GM23248 (cell line): ENCODE measurements at places on chromosomes 12 and 14. TPM values are rescaled to one million over a fixed set of nuclear protein-coding genes. Genes with fewer than 3 reads are reported as not detected.

GRCh38 chr14:87732562-87732961 is 260.4 kb downstream of the GALC start:
- no peak for DNase-seq

GRCh38 chr14:26289891-26290486 is 307.8 kb downstream of the NOVA1 start:
- peak; percentile 70 for DNase-seq

GRCh38 chr12:499837-500458 is 40.2 kb downstream of the B4GALNT3 start:
- DNase-seq: no peak

- no peak for DNase-seq
Observed at GRCh38 chr14:100323942-100324307, 786 bp downstream of the SLC25A47 start.

DNA sequence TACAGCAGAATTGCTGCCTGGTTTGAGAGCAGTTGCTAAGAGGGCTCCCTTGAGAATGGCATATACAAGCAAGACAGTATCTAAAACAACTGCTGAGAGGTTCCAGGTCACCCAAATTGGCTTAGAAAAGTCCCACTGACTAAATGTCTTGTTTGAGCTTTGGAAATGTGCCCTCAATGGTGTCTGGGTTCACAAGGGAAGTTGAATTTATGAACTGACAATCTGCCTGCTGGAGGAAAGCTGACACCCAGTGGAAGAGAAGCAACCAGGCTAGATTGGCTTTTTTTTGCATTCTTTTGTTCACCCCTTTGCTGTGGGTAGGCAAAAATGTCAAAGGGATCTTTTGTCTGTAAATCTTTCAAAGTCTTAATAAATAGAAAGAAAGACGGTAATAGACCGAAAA is 44.6 kb upstream of the NPFF start:
- DNase-seq: no peak

- no peak for DNase-seq
Observed at GRCh38 chr12:99332936-99333591, 314.5 kb upstream of the GARIN6 start.

GRCh38 chr12:57835366-57836288 is 10.9 kb downstream of the CTDSP2 start:
- DNase-seq: peak; percentile 49

DNA sequence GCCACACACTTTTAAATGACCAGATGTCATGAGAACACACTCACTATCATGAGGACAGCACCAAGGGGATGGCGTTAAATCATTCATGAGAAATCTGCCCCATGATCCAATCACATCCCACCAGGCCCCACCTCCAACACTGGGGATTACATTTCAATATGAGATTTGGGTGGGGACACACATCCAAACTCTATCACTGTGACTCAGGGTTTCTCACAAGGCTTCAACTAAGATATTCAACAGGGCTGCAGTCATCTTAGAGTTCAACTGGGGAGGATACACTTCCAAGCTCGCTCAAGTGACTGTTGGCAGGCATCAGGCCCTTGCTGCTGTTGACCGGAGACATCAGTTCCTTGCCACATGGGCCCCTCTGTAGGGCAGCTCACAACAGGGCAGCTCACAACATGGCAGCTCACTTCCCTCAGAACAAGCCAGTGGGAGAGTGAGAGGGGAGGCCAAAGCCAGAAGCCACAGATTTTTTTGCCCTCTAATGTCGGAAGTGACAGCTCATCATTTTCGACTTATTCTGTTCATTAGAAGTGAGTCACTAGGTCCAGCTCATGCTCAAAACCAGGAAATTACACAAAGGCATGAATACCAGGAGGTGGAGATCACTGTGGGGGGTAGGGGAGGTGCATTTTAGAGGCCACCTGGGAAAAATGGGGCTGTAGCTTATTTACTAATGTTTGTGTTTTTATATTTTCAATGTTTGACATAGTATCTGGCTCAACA is 50.8 kb upstream of the PTHLH start:
- peak; percentile 95 for DNase-seq

GRCh38 chr12:22500100-22500499 is 44.2 kb downstream of the C2CD5 start:
- DNase-seq: no peak

- DNase-seq: no peak
Observed at GRCh38 chr12:61915420-61915819, 344.8 kb upstream of the USP15 start.

GRCh38 chr12:3098436-3098835 is 21.3 kb downstream of the TSPAN9 start:
- no peak for DNase-seq

Gene KCNJ8
- 17.8 and 19.6 TPM in 2 replicates for total RNA-seq

Gene EID3
- total RNA-seq: 6.9 and 9.0 TPM in 2 replicates

Gene KRT72
- total RNA-seq: not detected in 2 replicates

Gene HVCN1
- 4.1 and 7.6 TPM in 2 replicates for total RNA-seq
